ENCODE measurements at places on chromosomes 1 and 21.
A peak's percentile ranks its signal among the peaks of the same experiment; 100 is the strongest.

DNA sequence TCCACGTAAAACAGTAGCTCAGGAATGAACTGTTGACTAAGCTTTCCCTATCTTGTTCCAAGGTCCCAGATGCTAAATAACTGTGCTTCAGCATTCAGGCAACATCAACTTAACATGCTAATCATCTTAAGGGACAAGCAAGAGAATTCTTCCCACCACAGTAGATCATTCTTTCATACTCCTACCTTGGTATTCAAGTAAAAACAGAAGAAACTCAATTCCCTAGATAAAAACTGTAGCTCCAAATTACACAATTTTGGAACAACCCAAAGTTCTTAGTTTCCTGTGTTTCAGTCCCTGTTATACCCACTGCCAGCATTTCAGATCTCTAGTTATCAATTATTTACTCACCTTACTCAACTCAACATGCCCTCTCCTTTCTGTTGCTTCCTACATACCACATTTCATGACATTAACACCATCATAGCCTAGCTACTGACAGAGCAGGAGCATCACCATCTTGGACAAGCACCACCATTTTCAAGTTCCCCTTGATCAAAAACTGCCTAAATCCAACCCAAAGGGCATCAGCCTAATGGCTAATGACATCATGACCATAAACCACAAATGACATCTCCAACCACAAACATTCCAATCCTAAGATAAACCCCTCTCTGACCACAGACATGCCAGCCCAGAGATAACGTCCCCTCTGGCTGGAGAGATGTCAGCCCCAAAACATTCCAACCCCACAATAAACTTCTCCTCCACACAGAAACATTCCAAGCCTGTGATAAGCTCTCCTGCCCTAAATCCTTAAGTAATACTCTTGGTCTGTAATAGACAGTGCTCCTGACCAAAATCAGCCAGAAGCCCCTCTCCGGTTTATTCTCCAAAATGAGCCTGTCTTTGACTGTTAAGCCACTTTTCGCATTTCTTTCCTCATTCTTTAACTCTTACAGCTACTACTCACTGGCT, 191.2 kb downstream of the RERE start:
- DNase-seq = peak; percentile 94

- no peak for DNase-seq
These were observed 143.5 kb downstream of the SYT14 start for GRCh38 chr1:210081494-210081893.

DNA sequence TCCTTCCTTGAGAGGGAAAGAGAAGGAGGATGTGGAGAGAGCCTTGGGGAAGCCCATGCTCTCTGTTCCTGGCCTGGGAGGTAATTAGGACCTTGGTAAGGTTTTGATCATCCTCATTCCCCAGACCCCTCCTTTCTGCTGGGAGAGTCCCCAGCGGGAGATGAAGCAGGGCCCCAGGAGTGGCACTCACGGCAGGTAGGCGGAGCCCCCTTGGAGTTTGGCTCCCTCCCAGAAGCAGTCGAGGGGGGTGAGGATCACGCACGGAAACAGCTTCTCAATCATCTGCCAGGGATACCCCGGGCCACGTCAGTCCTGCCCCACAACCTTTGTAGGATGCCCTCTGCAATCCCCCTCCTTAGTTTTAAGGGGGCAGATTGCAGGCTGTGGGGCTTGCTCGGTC, 11.5 kb downstream of the PTCH2 start:
- DNase-seq = no peak

DNA sequence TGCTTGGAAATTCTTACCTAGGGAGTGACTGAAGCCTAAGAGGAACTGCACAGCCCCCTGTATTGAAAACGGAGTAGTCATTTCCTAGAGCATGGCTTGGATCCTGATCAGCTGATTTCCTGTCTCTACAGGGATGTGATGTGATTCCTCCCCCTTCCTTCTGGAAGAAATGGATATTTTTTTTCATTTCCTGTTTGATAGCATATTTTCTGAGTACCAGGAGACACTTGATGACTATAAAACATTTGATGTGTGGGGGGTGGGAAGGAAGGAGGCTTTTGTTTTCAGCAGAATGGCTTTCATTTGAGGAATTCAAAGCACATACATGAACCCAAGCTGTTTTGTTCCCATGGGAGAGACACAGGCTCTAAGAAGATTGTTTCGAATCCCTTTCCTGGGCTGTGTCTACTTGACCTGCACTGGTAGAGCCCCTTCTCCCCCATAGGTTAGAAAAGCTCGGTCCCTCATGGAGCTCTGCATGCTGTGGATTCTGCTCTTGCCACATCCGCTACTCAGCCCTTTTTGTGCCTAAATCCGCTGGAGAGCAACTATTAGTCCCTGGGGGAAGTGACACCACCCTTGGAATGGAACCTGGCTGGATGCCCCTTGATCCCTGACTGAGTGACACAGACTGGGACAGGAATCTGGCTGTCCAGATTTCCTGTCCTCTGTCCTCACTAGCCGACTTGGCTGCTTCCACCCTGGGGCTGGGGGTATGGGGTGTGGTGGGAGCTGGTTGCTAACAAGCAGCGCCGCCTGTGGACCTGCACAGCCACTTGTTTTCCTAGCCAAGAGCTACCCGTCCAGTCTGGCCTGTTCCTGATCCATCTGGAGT, 71.8 kb upstream of the MACF1 start:
- no peak for DNase-seq

DNA sequence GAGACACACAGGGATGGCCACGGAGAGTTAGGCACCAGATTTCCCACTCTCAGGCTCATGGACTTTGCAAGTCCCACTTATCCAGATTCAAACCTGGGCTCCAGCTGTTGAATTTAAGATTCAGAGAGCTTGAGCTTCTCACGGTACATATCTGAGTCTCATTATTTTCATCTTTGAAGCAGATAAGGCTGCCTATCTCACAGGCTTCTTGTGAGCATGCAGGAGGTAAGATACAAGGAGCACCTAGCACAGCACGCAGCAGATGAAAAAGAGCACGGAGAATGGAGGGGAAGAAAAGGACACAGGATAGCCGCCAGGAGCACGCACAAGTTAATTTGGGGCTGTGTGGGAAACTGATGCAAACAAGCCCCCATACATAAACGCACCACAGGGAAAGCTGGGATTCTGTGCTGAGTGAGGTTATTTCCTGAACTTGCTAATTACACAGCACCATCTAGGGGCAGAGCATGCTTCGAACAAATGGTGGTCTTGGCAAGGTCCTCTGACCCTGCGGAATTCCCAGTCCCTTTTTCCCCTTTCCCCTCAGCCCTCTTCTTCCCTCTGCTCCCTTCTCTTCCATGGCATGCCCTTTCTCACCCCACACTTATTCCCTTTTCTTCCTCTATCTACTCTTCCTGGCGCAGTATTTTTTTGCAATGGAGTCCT, 134.7 kb upstream of the VANGL1 start:
- DNase-seq = no peak

GRCh38 chr1:234398849-234399381, 25.7 kb downstream of the COA6 start:
- DNase-seq = no peak

GRCh38 chr1:107389410-107390396, 248.9 kb downstream of the NTNG1 start:
- DNase-seq = no peak

- DNase-seq = no peak
These were observed 197.5 kb upstream of the PTBP2 start for GRCh38 chr1:96524100-96524499.

GRCh38 chr1:111870181-111870580, 114.5 kb downstream of the DDX20 start:
- no peak for DNase-seq

GRCh38 chr1:169610108-169610507, 19.8 kb downstream of the SELP start:
- no peak for DNase-seq

- DNase-seq = no peak
These were observed 291.4 kb downstream of the LRRC40 start for GRCh38 chr1:69913977-69914376.

DNA sequence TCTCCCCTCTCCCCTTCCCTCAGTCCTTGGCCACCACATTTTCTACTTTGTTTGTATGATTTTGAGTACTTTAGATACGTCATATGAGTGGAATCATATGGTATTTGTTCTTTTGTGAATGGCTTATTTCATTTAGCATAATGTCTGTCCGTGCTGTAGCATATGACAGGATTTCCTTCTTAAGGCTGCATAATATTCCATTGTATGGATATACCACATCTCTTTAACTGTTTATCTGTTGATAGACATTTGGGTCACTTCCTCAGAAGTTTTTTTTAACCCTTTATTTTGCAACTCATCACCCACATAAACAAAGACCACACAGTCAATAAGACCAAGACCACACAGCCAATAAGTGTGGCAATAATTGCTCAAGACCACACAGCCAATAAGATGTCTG, 24.9 kb downstream of the FAM163A start:
- no peak for DNase-seq

DNA sequence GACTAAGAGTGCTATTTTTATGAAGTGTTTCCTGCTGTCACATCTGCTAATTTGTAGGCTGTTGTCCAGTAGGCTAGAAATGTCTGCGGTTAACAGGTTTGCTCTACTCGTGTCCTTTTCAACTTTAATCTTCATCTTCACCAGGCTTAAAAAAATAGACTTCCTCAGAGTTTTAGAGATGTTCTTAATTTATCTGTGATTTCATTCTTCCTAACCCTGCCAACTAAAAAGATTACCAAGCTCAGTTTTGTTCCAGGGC, 66.8 kb downstream of the SASS6 start:
- DNase-seq = no peak

DNA sequence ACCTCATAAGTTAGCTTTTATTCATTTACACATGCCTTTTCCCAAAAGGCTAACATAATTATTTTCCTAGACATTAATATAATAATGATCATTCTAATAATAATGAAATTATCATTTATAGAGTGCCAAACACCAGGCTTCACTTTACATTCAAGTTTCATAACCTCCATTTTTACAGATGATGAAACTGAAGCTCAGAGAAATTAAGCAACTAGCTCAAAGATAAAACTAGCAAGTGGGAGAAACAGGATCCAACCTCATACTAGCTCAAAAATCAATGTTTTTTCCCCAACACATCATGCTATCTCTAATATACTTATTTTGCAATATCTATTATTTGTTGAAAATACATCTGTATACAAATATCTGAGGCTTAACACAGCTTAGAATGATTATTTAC, 14.0 kb downstream of the LPGAT1 start:
- no peak for DNase-seq

GRCh38 chr1:55980582-55980981, 598.8 kb downstream of the PLPP3 start:
- DNase-seq = no peak

DNA sequence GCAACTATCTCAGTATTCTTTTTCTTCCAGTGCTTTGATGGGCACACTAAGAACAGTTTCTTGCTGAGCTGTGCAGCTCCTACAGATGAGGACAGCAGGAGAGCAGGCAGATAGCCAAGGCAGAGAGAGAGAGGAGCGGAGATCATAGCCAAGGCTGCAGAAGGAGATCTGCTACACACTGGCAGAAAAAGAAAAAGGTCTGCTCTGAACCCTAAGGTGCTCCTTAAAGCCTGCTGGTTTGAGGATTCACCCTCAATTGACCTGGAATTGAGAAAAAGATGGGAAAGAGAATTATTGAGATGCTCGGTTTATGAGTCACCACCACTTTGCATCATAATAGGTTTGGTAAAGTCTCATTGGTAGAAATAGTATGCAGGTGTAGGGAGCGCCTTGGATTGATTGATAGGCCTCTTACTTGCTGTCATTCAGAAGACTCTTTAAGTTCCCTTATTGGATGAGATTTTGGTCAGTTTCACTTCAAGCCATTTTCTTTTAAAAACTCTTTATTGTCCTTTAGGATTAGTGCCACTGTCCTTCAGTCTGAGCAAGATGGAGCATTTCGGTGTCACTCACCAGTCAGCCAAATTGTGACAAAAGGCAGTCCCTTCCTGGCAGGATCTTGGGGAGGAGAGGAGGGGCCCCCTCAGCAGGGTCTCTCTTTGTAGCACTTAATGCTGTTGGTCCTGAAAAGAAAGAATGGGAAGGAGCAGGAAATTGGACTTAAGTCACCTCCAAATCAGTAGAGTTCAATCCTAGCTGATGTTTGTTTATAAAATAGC, 685.0 kb downstream of the ADGRL2 start:
- no peak for DNase-seq

DNA sequence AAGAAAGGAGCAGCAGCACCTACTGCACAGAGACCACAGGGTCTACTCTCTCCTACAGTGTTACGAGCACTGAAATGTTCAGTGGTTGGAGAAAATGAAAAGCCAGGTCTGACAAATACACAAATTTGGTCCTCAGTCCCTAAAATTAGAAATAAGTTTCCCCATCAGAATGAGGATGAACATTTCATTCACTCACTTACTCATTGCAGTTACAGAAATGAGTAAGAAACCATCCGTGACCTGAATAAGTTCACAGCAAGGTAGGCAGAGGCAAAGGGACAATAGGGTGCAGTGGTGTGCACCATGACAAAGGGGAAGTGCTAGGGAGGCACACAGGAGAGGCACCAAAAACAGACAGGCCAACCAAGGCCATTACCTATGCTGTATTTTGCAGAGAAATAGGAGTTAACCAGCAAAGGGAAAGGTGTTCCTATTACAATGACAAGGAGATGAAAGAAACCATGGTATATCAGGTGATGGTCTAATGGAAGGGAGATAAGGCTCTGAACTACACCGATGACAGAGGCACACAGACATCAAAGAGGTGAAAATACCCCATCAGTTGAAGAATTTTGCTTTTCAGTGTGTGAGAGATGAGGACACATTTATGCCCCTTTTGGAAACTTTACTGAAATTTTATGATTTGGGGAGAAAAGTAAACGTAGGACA, 29.4 kb downstream of the VAV3 start:
- DNase-seq = no peak

DNA sequence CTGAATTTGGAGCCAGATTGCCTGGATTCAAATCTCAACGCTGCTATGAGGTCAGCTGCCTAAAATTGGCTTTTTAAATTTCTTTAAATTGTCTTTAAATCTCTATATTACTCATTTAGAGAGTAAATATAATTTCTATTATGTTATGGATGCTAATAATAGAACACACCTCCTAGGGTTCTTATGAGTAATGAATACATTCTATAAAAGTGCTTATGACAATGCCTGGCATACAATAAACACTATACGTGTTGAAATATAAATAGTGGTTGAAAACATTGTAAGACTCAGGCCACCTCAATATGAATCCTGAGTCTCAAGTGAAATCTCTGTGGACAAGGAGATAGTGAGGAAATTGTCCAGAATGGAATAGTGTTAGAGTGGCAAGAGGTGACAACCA, 31.0 kb upstream of the PHGDH start:
- DNase-seq = no peak

DNA sequence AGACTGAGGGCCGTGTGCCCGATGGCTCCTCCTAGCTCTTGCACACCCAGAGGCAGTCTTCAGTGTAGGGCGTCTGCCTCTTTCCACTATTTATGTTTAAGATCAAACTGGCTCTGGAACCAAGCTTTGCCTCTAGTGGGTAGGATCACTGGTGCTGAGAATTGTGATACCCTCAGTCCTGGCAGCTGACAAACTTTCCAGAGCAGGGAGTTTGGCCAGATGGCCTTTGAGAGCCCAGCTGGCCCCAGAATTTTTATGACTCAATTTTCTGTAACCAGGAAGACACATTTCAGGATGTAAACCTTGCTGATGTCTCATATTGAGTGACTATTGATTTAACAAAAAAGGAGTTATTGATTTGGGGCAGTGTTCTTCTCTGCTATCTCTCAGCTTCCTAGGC, 6.7 kb downstream of the COQ8A start:
- no peak for DNase-seq

- no peak for DNase-seq
These were observed 11.6 kb upstream of the TTC39A start for GRCh38 chr1:51341876-51342496.

GRCh38 chr1:165645654-165646366, 14.8 kb downstream of the MGST3 start:
- peak; percentile 97 for DNase-seq

GRCh38 chr1:31617916-31618746, 642 bp downstream of the HCRTR1 start:
- no peak for DNase-seq

Measured in CMK (cell line).